ENCODE measurements at places on chromosomes 2 and 18.

GRCh38 chr18:42442656-42443055 is 487.6 kb downstream of the PIK3C3 start:
- DNase-seq: no peak

DNA sequence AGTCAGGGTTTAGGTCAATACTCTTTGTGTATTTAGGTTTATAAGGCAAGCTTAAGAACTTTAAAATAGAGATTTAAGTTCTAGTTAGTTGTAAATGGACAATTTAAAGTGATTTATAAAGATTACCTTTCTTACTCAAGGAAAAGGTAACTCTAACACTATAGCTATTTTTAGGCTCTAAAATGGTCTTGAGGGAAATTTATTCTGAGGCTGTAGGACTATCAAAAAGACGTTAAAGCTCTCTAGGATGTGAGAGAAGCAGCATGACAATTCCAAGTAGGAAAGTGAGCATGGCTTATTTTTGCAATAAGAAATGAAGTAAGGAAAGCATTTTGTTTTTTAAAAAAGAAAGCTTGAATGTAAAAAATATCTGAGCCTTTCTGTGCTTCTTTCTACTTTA is 78.1 kb downstream of the ZDBF2 start:
- no peak for DNase-seq

DNA sequence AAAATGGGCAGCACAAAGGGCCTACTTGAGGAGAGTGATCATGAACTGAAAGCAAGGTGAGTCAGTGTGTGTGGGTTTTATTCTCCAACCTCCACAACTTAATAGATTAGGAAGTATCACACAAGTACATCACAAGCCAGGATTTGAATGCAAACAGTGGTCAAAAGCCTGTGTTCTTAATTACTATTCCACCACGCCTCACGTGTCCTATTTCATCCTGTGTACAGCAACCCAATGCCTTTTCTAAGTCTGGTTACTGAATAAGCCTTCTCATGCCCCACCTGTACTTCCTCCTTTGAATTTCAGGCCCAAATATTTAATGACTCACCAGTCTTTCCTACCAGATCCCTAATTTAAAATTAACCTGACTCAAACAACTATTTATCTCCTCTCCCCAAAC is 755.7 kb upstream of the SLC8A1 start:
- no peak for DNase-seq

- no peak for DNase-seq
These were observed at the start of gene EVX2 for GRCh38 chr2:176083796-176084261. TSS of gene EVX2 (minus strand) at chr2:176083962. CDS start at chr2:176083776, 186 bp downstream.

DNA sequence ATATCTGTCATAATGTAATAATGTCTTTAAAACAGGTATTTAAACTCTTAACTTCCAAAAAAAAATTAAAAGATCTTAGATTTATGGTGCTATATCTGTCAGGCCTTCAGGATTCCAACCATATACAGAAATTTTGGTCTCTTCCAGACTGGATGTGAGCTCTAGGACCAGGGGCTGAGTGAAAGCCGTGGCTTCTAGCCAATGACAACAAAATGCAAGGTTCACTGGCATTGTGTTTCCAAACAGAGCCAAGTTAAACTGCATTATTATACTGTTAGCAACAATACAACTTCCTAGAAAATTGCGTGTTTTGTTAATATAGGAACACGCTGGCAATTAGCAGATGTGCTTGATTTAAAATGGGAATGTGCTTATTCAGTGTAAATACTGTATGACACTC is 809.8 kb upstream of the SOX11 start:
- no peak for DNase-seq

DNA sequence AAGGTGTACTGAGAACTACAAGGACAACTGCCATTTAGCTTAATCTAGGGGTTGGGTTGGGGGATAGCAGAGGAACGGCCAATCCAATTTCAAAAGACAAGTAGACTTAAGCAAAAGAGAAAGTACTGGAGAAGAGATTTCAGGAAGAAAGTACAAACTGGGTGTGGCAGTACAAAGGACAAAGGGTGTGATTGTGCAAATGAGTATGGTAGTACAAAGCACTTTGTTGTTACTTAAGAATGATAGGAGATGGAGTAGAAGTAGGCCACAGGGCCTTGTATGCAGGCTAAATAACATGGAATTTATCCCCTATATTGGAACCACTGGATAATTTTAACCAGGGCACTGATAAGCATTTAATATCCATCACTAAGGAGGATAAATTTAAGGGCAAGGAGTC is 4.7 kb upstream of the ORC2 start:
- no peak for DNase-seq

DNA sequence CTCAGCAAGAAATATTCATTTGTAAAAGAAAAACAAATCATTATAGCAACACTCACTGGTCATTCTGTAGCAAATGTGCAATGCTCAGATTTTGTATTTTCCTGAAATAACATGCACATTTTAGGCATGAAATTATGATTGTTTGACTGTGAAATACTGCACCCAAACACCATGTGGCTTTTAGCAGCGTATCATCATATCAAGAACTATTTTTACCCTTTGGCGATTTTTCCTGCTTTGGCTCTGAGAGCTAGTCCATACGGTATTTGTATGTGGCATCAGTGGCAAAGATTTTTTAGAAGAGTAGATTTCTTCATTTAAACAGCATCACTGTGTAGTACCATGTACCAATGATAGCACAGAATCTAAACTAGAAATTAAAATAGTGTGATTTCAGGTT is 493.1 kb downstream of the NR4A2 start:
- no peak for DNase-seq

GRCh38 chr2:18927525-18928232 is 338.3 kb upstream of the NT5C1B start:
- DNase-seq: no peak

DNA sequence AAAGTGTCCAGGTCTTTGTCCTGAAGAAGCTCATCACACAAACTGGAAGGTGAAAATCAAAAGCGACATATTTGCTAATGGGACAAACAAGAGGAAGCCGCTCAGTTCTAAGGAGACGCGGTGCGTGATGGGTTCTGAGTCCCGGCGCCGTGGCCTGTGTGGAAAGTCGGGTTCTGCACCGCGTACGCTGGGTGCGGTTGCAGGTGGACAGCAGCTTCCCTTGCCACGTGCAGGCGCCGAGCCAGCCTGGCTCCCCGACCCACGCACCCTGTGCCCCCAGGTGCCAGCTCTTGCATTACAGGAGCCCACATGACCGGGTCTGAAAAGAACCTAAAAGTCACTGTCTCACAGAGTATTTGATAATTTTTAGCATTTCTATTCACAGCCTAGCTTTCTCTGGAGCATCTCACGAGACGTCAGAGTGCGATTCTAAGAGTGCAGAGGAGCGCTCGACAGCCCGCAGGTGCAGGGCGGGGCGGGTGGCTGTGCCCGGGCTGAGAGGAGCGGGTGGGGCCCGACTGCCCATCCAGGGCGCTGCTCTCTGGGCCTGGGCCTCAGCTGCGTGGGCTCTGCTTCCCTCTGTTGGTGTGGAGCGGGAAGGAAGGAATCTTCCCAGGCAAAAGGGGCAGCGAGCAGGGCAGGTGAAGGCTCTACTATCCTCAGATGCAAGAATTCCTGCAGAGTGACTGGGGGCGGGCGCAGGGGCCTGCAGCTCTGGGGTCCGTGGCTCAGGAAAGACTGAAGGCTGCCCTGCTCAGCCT is 39.4 kb downstream of the MYT1L start:
- DNase-seq: no peak

- no peak for DNase-seq
These were observed 45.1 kb downstream of the RHOB start for GRCh38 chr2:20491739-20492531.

DNA sequence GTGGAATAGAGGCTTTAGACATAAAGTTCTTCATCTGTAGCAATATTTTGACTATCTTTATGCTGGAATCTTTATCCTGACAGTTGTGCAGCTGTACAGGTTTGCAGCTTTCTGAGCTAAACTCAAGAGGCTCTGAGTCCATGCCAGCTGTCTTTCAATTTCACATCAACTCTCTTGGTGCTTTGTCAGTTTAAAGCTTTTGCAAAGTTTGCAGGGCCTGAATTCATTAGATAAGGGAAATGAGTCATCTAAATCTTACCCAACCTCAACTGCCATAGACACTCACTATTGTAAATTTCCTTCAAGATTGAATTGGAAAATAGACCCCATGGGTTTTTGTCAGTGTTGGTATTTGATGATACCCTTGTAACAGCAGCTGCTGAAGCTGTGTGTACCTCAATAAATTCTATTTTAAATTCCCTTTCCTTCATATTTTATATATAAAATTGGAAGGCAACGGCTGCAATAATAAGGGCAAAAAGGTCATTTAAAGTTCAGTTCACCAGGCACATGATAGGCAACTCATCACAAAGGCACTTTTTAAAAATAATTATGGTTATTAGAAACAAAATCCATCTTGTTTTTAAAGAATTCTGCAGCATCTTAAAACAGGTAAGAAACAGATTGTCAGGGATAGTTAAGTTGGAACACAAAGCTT is 169.9 kb upstream of the SLC39A10 start:
- DNase-seq: peak; percentile 8

- no peak for DNase-seq
These were observed 267.0 kb downstream of the SRBD1 start for GRCh38 chr2:45344071-45344470.

GRCh38 chr18:10085876-10086275 is 172.1 kb downstream of the VAPA start:
- no peak for DNase-seq

DNA sequence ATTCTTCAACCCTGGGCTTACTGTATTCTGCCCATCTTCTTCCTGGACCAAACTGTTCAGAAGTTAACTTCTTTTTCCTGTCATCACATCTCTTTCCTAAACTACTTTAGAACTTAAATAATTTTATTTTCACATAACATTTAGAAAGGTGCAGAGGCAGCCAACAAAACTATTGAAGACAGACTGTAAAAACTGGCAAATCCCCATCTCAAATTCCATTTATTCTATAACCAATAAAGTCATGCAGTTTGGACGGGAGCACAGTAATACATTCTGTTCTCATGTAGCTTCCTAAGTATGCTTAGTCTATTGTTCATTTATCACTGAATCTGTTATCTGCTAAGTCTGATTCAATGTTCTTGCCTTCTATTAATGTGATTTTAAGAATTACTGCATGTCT is 99.1 kb downstream of the SMAD2 start:
- no peak for DNase-seq

DNA sequence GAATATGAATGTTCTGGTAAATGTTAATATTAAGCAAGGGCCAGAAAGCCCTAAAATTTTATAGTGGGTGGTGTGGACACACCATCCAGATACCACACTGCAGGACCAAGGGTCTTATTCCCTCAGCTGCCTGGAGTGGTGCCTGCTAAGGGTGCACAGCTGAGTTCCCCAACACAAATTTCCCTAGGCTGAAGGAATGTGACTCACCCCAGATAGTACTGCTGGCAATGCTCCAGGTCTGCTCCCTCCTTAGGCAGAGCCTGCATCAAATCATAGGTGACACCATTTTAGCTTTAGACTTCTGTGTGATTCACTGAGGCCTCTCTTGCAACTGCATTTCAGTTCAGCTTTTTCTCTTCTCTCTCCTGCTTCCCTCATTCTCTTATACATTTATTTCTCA is 321.1 kb downstream of the SATB2 start:
- no peak for DNase-seq

GRCh38 chr18:62979176-62979575 is 263.8 kb downstream of the PHLPP1 start:
- DNase-seq: peak; percentile 8

GRCh38 chr2:166074011-166074410 is 53.8 kb downstream of the SCN1A start:
- no peak for DNase-seq

DNA sequence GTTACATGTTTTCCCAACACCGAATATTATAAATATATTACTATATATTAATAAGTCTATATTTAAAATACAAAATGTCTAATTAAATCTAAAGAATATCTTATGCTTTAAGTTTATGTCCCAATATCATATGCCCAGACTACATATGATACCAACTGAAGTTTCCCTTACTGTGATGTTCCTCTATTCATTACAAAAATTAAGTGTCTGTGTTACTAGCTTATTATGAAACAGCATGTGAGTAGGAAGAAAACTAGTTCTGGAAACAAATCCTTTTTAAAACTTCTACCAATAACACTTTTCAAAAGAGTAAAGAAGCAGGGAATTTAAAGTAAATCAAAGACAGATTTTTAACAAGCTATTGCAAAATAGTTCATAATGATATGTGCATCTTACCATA is 17.8 kb downstream of the HNRNPLL start:
- no peak for DNase-seq

DNA sequence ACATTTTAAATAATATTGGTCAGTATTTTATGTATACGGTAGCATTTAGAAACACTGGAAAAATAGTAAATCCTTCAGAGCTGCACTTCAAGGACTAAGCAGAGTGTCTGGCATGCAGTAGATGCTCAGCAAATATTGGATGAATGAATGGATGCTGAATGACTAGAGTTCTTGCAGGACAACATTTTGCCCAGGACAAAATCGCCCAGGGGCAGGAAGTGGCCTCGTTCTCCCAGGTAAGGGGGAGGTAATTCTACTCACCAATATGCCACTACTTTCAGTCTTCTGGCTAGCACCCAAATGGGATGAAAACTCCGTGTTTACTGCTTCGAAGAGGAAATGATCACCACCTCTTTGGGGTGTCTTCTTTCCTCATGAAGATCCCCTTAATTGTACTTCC is 4.0 kb upstream of the DGUOK start:
- DNase-seq: no peak

DNA sequence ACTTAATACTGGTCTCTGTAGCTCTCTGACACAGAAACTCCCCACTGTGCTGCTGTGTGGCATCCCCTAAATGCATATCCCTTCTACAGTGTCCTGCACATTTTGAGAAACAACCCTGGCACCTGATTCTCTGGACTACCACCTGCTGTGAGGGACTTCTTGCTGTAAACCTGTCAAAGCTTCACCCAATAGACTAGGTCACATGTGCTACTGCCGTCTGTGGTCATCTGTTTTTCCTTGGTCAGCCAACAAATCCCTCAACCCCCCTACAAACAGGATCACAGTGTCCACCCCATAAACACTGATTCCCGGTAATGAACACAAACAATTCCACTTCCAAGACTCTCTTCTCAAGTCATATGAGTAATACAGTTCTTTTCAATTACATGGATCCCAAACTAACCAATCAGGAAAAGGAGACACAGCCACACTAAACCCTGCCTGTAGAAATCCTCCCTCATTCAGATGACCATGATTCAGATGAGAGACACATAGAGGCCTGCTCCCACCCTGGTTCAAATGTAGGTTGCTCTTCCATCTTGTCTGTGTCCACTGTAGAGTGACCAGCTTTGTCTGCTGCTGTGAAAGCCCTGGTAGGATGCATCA is 1157.4 kb downstream of the RPIA start:
- no peak for DNase-seq

- no peak for DNase-seq
These were observed 78.7 kb upstream of the SLC1A4 start for GRCh38 chr2:64910523-64910922.

- DNase-seq: no peak
These were observed 197.6 kb downstream of the NDUFA10 start for GRCh38 chr2:239827523-239827890.
